Small intestine (tissue), 16 donors: ENCODE measurements at places on chromosomes 5 and 9.
A peak's percentile ranks its signal among the peaks of the same experiment; 100 is the strongest.

DNA sequence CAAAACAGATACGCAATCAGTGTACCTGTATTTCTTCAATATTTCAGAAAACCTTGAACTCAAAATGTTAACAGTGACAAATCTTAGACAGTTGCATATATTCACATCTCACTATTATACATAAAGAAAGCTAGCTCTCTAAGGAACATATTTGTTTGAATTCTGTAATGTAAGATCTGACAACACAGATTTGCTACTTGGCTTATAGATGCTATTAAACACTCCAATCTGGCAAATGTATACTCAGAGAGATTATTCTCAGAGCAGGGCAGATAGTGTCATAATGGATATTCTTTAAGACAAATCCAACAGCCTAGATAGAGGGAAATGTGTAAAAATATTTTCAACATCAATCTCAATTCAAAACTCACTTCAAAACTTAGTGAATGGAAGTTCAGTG, 794.5 kb upstream of the CDH9 start:
- H3K4me1 ChIP-seq = no peaks in the 10 kb centered on the region
- no peaks in the 10 kb centered on the region for H3K36me3 ChIP-seq
- no peaks in the 10 kb centered on the region for H3K27me3 ChIP-seq
- no peak overlapping the region for H3K4me3 ChIP-seq
- DNase-seq = no peak
- H3K27ac ChIP-seq = no peak overlapping the region

DNA sequence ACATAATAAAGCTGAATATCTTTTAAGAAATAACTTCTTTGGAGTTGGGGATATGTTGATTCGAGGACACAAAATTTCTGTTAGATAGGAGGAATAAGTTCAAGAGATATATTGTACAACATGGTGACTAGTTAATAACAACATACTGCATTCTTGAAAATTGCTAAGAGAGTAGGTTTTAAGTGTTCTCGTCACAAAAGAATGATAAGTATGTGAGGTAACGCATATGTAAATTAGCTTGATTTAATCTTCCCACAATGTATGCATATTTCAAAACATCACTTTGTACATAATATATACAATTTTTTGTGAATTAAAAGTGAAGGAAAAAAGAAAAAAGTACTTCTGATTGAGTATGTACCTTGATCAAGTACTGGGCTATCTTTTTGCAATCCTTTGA, 428.0 kb upstream of the TRPC7 start:
- no peak overlapping the region for H3K27ac ChIP-seq
- DNase-seq = no peak
- no peaks in the 10 kb centered on the region for H3K36me3 ChIP-seq
- H3K4me1 ChIP-seq = no peaks in the 10 kb centered on the region
- no peak overlapping the region for H3K4me3 ChIP-seq

DNA sequence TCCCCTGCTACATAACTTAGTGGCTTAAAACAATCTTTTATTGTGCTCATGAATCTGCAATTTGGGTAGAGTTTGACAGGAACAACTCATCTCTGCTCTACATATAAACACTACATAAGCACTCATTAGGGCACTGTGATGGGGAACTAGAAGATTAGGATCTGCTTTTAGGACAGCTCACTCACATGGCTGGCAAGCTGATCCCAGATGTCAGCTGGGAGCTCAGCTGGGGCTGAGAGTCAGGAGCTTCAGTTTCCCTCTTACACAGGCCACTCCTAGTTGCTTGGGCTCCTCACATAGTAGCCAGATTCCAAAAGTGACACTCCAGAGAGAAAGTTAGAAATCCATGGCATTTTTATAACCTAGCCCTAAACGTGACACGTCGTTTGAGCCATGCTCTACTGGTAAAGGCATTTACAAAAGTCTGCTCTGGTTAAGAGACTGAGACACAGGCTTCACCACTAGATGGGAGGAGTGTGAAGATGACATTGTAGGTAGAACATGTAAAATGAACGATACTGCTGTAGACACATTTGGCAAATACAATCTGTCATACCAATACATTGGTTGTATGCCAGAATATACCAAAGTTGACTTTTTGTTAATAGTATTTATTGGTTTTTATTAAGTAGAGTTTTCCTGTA, 23.6 kb downstream of the SCAI start:
- H3K4me3 ChIP-seq = no peak overlapping the region
- no peaks in the 10 kb centered on the region for H3K27me3 ChIP-seq
- H3K27ac ChIP-seq = no peak overlapping the region
- no peaks in the 10 kb centered on the region for H3K4me1 ChIP-seq
- DNase-seq = no peak

DNA sequence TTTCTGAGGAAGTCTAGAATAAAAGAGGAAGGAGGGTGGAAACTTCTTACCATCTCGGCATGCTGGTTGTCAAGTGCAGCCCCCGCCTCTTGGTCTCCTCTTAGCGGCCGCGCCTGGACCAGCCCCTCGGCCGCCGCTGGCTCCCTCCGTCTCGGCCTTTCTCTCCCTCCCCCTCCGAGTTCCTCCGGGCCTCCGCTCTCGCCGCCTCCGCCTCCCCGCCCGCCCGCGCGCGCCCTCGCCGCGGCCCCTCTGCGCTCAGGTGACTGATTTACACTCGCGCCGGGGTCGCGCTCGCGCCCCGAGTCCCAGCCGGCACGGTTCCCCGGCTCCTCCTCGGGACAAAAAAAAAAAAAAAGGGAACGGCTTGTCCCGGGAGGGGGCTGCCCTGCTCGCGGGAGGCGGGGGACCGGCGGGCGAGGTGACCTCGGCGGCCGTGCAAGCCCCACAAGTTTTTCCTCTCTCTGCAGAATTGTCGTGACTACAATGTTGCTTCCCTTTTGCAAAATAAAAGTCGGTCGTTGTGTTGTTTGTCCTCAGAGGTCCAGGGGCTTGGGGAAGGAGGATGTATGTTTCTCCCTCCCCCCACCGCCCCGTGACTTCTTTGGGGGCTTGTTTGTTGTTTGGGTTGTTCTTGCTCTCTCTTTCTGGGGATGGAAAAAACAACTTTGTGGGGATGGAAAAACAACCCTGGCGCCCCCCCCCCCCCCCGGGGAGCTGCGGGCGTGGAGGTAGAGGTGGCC, at the start of gene BNC2:
BNC2 (minus strand) TSS at position 75 of the 740 bp plus-strand sequence; CDS start at position 53, 22 bp downstream.
- H3K36me3 ChIP-seq = no peaks in the 10 kb centered on the region
- DNase-seq = peak; percentile 77
- no peaks in the 10 kb centered on the region for H3K4me1 ChIP-seq
- H3K4me3 ChIP-seq = peak within 1 kb of the TSS; percentile 51
- peaks cover 57% of the 10 kb centered on the region for H3K27me3 ChIP-seq

GRCh38 chr9:31236344-31236743, 1148.1 kb upstream of the ACO1 start:
- H3K27ac ChIP-seq = no peak overlapping the region
- H3K4me3 ChIP-seq = no peak overlapping the region
- no peaks in the 10 kb centered on the region for H3K4me1 ChIP-seq
- no peaks in the 10 kb centered on the region for H3K27me3 ChIP-seq
- H3K36me3 ChIP-seq = no peaks in the 10 kb centered on the region
